Activated T-helper 17 cell treated with anti-CD3 and anti-CD28 coated beads, Interleukin-2, amount 50 U/mL, for 72 hours (primary cell): ENCODE measurements at places on chromosomes 2 and 18.
A peak's percentile ranks its signal among the peaks of the same experiment; 100 is the strongest.

DNA sequence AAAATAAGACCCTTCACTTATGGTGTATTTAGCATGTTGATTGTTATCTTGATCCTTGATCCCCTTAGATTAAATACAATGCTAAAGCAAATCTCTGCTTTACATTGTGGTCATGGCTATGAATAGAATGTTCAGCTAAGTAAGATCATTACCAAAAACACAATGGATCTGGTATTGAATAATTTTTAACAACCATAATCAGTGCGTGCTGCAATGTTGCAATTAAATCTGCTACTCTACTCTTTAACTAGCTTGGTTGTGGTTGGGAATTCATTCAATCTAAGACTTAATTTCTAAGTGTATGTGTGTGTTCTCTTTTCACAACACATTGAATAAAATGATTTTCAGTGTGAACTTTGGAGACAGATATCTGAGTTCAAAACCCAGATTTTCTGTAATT lies 442.5 kb upstream of the ZNF804A start:
- ATAC-seq = no peak

DNA sequence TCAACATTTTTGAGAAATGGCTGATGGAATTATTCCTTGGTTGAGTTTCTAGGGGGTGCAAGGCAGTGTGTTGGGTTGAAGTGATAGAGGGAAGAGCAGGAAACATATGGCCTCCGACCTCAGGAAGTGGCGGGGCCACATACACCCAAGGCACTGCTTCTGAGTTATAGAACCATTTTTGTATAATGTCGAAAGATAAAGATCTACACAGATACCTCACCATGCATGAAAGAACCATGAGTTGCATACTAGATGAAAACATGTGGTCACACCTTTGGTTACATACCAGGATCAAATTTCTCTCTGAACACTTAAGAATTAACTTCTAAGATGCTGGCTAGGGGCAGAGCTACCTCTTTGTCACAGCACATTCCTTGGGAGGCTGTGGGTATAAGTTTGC lies 23.2 kb downstream of the LAMA3 start:
- peak; percentile 55 for ATAC-seq

DNA sequence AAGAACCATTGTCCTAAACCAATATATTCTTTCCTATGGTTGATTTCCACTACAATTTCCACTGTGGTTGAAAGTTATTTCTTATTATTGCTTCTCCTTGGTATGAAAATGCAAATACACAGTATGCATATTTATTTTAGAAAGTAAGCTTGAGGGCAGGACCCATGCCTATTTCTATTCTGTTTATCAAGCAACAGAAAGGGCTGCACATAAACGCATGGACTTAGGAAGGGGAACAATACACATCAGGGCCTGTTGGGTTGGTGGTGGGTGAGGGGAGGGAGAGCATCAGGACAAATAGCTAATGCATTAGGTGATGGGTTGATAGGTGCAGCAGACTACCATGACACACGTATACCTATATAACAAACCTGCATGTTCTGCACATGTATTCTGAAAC lies 20.7 kb downstream of the SLC4A3 start:
- no peak for ATAC-seq

GRCh38 chr2:147860009-147860408 lies 15.2 kb downstream of the ACVR2A start:
- no peak for ATAC-seq

GRCh38 chr2:8421658-8422449 lies 260.0 kb upstream of the ID2 start:
- ATAC-seq = no peak

DNA sequence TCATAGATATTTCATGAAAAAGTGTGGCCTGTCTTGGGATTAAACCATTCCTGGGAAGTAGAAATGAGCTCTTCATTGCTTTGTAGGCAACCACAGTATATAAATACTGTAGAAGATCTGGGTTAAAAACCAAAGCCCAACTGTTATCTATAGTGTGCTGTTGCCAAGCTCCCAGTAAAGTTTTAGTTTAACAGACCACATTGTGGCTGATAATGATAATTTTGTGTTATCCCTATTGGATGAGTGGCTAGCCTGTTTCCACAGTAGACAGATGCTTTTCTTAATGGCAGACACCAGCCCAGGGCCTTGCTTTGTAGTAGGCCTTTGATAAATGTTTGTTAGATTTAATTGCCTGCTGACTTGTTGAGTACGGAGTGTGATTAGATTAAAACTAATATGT lies 52.1 kb downstream of the FMNL2 start:
- no peak for ATAC-seq

- ATAC-seq = no peak
Observed at GRCh38 chr18:38297910-38298309, 732.3 kb upstream of the CELF4 start.

GRCh38 chr2:208136716-208137094 lies 7.1 kb upstream of the CRYGC start:
- no peak for ATAC-seq
